ENCODE measurements at places on chromosomes 12 and 14.

DNA sequence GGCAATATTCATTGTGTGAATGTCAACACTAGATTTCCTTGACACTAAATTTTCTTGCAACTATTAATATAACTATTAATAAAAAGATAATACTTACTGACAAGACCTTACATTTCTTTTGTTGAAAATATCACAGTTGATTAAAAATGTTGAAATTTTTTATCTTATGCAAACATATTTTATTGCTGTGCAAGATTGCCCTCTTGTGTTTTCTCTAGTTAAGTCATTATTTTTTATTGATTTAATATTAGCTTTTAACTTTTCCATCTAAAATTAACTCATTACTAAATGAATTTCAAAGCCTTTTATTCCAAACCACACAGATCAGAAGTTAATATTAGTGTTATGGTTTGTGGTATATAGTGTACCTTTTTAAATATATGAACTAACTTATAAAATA is 11.7 kb upstream of the NAA30 start:
- no peak for DNase-seq

- DNase-seq, result no peak
Observed at GRCh38 chr12:123351349-123351748, 13.3 kb downstream of the SBNO1 start.

DNA sequence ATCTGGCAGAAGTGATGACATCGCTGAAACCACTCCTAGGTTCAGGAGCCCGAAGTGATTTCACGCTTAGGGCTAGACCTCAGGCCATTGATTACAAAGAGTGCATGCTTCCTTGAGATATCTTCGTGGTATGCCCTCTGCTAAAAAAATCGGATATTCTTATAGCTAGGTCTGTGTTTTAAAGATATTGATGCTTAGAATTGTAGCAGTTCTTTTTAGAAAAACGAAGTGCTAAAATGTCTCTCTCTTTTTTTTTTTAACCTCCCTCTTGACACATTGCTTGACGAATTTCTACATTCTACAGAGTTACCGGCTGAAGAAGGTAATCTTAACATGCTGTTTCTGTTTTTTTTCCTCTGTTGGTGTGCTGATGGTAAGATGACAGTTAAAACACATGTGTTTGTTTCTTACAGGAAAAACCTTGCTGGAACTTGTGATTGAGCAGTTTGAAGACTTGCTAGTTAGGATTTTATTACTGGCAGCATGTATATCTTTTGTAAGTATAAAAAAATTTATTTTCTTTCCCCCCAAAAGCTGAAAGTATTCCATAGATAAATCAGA is 1.3 kb downstream of the ATP2A2 start:
- no peak for DNase-seq

- DNase-seq, result no peak
Observed at GRCh38 chr14:62453226-62453625, 592.0 kb downstream of the KCNH5 start.

DNA sequence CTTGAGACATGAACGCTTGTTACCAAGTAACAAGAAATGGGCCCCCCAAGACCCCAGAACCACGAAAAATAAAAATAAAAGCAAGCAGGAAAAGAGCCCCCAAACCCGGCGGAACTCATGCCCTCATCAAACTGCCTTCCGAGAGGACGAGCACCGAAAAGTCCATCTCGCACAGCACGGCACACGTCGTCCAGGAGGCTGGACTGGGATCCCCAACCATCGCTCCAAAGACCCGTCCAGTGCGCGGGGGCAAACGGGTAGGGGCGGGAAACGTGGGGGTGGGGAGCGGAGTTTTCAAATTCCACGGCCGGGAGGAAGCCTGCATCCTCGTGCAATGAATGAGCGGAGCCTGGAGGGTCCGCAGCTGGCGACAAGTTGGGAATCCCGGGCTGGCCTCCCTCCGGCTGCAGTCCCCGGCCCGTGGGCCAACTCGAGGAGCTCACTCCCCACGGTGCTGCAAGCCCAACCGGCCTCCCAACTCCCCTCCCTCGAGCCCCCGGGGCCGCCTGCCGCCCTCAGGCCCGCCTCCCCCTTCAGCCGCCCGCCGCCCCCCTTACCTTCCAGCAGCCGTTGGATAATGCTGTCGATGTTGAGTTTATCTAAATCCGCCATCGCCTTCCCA is 484 bp downstream of the PPP1CC start:
- no peak for DNase-seq

DNA sequence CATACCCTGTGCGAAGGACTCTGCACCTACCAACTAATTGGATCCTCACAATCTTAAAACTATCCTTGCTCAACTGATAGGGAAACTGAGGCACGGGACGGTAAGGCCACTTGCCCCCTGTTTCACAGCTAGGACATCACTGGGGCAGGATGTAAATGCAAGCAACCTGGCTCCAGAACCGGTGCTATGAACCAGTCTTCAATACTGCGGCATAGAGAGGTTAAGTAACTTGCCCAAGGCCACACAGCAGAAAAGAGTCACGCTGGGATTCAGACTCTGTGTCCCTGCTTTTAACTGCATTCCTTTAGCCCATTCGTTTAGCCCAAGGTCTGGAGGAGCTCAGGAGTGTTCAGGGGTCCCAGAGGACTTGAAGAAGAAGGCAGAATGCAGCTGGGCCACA is 76.1 kb downstream of the NCOR2 start:
- DNase-seq, result no peak

DNA sequence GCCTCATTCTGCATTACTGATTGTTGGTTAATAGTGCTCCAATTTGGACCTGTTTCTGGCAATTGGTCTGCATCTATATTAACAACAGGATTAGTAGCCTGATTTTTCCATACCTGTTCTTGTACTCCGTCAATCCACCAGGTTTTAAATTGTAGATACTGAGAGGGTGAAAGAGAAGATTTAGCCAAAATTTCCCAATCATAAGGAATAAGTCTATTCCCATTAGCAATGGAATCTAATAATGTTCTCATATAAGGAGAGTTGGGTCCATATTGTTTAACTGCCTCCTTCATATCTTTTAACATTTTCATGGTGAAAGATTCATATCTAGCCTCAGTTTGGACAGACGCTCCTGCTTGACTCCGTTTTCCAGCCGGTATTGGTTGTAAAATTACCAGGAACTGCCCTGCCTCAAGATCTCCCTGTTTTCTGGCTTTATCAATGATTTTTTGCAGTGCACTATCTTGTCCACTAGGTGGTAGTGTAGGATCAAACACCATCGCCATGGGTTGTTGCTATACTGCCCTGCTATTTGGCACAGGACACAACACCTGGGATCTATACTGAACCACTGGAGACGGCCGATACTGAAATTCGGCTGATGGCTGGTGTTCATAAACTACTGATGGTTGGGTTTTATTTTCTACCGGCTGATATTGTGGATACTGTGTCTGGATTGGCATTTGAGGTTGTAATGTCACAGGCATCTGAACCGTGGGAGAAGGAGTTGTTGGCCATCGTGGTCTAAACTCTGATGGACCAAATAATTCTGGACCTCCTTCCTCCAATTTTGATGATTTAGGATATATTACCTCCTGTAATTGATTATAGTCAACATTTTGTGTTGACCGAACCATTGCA is 25.2 kb downstream of the DHRS4L2 start:
- peak; percentile 56 for DNase-seq

- no peak for DNase-seq
Observed at GRCh38 chr14:50740856-50741255, 72.8 kb upstream of the SAV1 start.

- DNase-seq, result no peak
Observed at GRCh38 chr14:84929086-84929485, 600.9 kb upstream of the FLRT2 start.

- no peak for DNase-seq
Observed at GRCh38 chr14:87066221-87066817, 926.7 kb downstream of the GALC start.

DNA sequence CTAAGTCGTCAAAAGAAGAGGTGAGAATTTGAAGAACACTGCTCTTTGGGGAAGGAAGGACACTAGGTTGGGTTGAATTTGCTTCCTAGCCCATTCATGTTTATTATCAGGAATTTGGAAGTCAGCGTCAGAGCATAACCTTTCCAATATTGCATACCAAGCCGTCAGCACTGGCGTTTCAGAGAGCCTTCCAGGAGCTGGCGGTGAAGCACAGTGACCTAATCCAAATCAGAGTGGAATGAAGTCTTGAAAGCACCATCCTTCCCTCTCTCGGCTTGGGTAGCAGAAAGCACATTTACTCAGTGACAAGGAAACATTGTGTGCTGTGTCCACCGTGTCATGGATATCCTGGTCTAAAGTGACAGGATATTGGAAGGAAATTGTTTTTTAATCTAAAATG is 240.3 kb upstream of the PELI2 start:
- no peak for DNase-seq

- no peak for DNase-seq
Observed at GRCh38 chr12:121297435-121297991, 1.0 kb upstream of the CAMKK2 start.

GRCh38 chr14:34701808-34702207 is 12.6 kb downstream of the CFL2 start:
- no peak for DNase-seq

DNA sequence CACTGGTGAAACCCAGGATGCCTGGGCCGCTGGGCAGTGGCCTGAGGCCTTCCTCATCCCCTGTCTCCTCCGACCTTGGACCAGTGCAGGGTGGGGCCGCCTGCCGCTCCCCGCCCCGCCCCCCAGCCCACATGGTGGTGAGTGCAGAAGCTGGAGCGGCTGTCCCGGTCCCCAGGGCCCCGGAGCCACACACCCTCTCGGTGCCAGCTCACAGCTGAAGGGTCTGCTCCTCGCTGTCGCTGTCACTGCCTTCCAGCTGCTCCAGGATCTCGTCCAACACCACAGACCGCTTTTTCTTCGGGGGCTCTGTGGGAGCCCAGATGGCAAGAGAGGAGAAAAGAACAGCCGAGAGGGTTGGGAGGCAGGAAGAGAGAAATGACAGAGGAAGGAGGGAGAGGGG is 143.1 kb downstream of the RBM19 start:
- no peak for DNase-seq
